NCI-H748 treated with DMSO at 0.1 percent for 48 hours (cell line): ENCODE measurements at places on chromosomes 13 and 19.

GRCh38 chr13:38385153-38385891 is 35.7 kb downstream of the UFM1 start:
- DNase-seq: no peak

GRCh38 chr19:4584670-4585460 is 25.4 kb upstream of the SEMA6B start:
- DNase-seq: no peak

DNA sequence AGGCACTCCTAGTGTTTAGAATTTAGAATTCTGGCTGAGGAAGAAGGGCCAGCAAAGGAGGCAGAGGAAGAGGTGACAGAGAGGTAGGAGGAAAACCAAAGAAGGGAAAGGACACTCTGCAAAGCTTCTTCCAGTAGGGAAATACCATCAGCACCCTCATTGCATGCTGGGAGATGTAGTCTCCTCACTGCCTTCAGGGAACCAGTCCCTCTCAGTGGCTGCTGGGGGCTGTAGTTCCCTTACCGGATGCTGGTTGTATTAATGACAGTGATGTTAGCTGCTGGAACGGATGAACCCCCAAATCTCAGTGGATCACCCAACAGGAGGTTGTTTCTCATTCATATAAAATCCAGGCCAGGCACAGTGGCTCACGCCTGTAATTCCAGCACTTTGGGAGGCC is 10.1 kb downstream of the GRIN2D start:
- no peak for DNase-seq

DNA sequence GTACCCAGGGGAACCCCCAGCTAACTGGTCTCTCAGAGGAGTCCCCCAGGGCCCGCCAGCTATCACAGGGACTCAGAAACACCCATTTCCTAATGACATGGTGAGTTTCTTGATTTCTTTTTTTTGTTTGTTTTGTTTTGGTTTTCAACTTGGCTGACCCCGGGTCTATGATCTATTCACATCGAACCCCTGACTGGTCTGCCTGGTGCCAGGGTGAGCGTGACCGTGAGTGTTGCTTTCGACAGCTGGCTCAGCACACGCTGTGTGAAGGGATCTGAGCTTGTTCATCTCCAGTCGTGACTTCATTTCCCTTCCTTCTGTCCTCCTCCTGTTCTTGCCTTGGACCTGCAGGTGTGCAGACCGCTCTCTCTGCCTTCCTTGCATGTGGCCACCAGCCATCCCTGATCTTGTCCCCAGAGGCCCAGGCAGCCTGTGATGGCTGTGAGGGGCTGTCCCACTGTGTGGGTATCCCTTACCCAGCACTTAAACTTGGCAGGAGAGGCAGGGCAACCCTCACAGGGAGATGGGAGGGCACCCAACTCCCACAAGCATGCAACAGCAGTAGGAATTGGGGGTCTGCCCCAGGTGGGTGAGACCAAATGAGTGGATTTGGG is 26.2 kb downstream of the TMEM161A start:
- no peak for DNase-seq

- no peak for DNase-seq
These were observed 1.0 kb upstream of the CEACAM1 start for GRCh38 chr19:42529248-42529764.

- DNase-seq: peak; percentile 27
These were observed 1.4 kb downstream of the RASA3 start for GRCh38 chr13:114130837-114131582.

DNA sequence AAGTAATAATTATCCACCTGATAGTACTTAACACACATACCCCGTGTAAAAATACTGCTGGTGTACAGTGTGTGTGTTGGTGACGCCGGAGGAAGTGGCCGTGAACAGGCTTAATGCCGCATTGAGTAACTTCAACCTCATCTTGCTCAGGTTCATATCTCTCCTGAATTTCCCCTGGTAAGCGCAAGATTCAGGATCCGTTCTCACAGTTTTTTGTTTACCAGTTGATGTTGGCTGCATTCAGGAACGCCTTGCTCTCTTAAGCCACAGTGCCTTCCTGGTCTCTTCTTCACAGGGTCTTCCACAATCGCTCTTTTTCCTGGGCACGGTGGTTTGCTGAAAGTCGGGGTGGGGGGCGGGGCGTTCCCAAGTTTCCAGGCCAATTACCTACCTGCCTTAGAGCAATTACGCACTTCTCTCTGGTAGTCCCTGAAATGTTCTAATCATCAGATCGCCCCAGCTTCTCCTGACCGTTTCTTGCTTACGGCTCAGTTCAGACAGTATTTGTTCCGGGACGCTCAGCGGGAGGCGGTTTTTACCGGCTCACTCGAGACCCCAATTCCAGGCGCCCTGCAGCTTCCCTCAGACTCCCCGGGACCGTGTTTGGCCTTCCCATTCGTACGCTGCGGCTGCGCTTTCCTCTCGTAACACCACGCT is 706 bp upstream of the DNAJC3 start:
- peak; percentile 30 for DNase-seq

- DNase-seq: no peak
These were observed 25.2 kb downstream of the ZNF383 start for GRCh38 chr19:37243206-37243632.

- no peak for DNase-seq
These were observed 518.6 kb downstream of the SLITRK5 start for GRCh38 chr13:88189728-88190127.

DNA sequence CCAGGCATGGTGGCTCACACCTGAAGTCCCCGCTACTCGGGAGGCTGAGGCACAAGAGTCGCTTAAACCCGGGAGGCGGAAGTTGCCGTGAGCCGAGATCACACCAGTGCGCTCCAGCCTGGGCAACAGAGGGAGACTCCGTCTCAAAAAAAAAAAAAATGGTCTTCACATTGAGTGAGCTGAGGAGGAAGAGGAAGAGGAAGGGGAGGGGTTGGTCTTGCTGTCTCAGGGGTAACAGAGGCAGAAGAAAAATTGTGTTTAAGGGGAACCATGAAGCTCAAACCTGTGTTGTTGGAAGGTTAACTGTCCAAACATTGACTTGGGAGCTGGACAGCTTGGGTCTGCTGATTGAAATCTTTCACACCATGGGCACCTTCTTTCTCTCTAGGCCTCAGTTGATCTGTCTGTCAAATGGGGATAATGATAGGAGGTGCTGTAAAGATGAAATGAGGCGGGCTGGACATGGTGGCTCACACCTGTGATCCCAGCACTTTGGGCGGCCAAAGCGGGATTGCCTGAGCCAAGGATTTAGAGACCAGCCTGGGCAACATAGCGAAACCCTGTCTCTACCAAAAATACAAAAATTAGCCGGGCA is 9.8 kb upstream of the SLC44A2 start:
- DNase-seq: no peak

- no peak for DNase-seq
These were observed 5.0 kb upstream of the MTIF3 start for GRCh38 chr13:27455331-27455855.

DNA sequence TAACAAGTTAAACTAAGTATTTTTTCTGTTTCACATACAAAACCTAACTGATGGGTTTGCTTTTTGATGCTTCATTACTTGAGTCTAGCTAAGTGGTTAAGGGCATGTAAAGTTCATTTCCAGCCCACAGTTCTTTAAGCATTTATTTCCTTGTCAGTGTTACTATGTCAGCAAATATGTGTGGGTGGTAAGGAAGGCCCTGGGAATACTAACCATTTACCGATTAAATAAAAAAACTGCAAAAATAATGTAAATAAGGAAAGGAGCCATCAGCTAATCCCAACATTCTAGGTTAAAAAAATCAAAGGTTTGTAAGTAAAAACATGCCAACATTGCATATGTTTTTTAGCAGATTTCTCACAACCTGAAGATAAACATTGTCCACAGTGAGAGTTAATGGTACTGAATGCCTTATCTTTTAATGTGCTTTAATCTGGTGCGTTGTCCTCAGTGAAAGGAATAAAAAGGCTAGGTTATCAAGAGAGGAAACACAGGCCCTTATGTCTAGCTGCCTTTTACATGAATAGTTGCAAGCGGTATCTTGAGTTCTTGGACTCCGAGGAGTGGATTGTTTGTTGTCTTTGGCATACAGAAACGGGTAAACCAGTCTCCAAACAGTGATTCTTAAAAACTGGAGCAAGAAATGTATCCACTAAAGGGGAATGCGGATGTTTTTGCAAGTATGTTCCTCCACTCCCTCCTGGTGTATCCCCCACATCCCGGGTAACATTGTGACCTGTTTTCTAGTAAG is 949.6 kb upstream of the SLC10A2 start:
- DNase-seq: no peak

GRCh38 chr19:2974342-2975041 is 2.9 kb upstream of the TLE6 start:
- DNase-seq: no peak

DNA sequence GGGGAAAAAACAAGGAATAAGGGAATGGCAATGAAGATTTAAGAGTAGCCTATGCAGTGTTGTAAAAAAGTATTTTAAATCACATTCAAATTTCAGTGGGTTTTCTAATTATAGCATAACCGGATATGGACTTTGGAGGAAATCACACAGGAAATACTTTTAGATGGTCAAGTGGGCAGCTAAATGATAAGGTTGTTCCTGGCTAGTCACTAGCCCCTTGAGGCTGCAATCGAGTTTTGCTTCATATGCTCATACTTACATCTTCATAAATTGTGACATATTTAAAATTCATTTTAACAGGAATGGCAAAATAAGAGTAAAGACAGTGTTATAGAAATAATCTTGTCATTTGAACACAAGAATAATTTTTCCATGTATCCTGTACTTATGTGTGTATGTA is 88.9 kb downstream of the WDFY2 start:
- no peak for DNase-seq

DNA sequence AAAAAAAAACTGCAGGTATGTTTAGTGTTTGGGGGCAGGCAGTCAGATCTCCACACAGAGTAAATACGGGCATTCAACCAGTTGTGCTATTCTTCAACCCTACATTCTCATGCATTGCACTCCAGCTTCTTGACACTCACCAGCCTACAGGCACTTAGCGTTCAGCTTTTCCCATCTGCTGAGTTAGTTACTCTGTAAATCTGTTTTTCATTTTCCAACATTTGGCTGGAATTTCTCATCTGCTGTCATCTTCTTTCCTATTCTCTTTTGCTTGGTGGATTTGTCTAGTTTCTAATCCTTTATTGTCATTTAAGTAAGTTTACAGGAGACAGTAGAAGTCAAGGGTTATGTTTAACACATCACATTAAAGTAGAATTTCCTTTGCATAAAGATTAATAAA is 1318.9 kb downstream of the OLFM4 start:
- no peak for DNase-seq

- no peak for DNase-seq
These were observed 4.3 kb upstream of the PALM start for GRCh38 chr19:704447-704741.

DNA sequence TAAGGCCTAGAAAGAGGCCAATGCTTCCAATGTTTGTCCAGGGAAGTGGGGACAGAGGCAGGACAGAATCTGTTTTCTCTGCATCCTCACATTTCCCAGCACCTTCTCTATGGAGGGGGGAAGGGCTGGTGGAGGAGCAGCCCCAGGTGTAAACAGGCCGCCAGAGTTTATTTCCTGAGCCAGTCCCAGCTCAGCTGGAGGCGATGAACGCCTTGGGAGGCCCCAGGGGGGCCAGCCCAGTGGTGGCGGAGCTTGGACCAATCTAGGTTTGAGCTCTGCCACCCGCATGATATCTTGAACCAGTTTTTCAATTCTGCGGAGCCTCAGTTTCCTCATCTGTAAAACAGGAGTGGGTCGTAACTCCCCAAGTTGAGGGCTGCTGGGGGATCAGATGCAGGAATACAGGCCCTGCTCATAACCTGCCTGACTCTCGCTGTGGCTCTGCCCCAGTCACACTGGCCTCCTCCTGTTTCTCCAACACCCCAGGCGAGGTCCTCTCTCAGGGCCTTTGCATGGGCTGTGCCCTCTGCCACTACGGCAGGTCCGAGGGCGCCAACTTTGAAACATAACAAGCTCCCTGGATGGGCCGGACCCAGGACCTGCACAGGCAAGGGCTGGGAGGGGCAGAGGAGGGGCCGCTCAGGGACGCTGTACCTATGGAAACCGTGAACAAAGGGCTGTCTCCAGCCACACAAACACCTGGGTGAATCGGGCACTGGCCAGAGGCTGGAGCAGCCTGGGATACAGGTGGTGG is 1.1 kb downstream of the TNFAIP8L1 start:
- peak; percentile 18 for DNase-seq

- no peak for DNase-seq
These were observed 212.0 kb downstream of the PCDH17 start for GRCh38 chr13:57843521-57843920.

- DNase-seq: no peak
These were observed 167.0 kb upstream of the EDNRB start for GRCh38 chr13:78085434-78086225.

DNA sequence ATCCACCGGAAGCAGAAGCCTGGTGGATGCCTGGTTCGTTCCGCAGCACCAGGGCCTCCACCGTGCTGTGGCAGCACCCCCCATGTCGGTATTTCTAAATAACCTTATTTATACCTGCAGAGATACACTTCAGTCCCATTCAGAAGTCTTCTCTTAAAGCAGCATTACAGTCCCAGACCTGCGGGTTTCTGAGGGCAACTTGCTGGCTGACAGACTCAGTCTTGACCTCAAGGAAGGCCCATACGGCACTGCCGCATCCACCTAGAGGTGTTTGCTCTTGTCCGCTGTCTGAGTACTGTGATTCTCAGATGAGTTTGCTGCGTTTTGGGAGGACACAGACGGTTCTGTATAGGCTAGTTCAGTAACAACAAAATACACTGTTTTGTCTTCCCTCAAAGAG is 16.9 kb upstream of the TEX29 start:
- no peak for DNase-seq

- peak; percentile 21 for DNase-seq
These were observed 31.3 kb downstream of the TINCR start for GRCh38 chr19:5536337-5536894.

DNA sequence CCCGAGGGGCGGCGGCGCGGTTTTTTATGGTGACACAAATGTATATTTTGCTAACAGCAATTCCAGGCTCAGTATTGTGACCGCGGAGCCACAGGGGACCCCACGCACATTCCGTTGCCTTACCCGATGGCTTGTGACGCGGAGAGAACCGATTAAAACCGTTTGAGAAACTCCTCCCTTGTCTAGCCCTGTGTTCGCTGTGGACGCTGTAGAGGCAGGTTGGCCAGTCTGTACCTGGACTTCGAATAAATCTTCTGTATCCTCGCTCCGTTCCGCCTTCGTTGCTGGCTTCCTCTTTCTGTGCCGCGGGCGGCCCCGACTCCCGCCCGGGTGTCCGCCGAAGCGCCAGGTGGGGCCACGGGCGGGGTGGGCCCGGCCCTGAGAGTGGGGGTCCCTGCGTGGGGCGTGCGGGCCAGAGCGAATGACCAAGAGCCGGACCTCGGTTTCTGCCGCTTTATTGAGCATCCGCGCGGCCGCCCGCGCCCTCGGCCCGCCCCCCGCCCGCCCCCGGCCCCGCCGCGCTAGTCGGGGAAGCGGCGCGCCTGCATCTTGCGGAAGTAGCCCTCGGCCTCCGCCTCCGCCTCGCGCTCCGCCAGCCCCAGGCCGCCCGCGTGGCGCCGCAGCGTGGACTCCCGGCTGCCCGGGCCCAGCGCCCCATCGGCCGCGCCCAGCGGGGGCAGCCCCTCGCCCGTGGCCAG is 9.6 kb downstream of the PLPPR3 start:
- DNase-seq: no peak

GRCh38 chr13:31199849-31200636 is at the start of gene B3GLCT:
Gene B3GLCT (plus strand): TSS chr13:31199975. CDS start chr13:31200085, 110 bp downstream.
- peak; percentile 87 for DNase-seq

GRCh38 chr13:41344358-41344757 is 33.3 kb downstream of the NAA16 start:
- no peak for DNase-seq
